ENCODE measurements at places on chromosomes 5 and 9. TPM values are rescaled to one million over a fixed set of nuclear protein-coding genes. Genes with fewer than 3 reads are reported as not detected.

- no peak for DNase-seq
Measured at GRCh38 chr5:14953075-14953607, 81.6 kb upstream of the ANKH start.

- DNase-seq: no peak
Measured at GRCh38 chr9:78971540-78971939, 600.2 kb upstream of the TLE4 start.

DNA sequence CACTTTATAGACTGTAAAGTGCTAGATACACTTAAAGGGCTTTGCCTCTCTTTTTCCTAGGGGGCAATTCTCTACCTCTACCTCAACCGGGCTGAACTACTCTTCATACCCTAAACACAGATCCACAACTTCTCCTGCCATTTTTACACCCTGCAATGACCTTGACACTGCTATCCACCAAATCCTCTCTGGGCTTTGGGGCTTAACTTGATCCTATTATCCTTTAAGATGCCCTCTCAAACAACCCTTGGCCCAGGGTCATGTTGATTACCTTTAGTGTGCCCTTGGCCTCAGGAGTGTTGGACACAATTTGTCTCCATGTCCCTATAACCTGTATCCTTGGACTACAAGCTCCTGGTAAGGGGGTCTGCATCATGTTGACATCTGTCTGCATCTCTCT lies 19.5 kb downstream of the ANXA6 start:
- DNase-seq: no peak

GRCh38 chr5:118533156-118533555 lies 455.2 kb downstream of the DTWD2 start:
- no peak for DNase-seq

DNA sequence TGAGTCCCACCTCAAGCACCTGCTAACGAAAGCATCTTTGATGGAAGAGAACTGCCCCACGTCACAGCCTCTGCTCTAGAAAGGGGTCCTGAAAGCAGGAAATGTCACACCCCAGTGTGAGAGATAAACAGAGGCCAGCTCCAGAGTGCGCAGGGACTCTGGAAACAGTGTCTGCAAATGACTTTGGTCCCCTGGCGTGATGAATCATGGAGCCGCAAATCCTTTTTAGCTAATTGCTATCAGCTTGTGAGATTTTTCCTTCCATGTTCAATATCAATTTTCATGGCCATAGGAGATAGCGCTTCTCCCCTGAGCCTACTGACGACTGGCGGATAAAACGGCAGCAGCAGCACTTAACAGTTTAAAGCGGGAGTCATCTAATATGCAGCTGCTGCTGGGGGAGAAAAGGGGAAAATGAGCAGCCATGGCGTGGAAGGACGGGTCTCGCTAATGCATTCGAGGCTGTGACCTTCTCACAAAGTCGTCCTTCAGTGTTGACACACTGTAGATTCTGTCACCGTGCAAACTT lies 209.6 kb upstream of the IRX1 start:
- DNase-seq: no peak

DNA sequence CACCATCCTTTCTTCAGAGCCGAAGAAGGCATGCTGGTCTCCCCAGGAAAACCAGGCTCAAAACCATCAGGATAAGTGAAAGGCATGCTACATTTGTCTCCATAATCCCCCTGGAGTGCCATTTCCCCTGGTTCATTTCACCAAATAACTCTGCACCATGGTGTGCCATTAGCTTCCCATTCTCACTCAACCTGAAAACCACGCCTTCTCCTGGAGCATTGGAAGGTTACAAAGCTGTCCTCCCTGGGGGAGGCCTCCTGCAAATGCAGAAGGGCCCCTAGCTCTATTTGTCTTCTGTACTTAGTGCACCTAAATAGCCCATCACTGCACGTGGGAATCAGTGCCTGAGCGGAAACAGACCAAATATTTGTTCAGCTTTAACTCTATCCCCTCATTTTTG lies 90.2 kb upstream of the ICE1 start:
- DNase-seq: no peak

DNA sequence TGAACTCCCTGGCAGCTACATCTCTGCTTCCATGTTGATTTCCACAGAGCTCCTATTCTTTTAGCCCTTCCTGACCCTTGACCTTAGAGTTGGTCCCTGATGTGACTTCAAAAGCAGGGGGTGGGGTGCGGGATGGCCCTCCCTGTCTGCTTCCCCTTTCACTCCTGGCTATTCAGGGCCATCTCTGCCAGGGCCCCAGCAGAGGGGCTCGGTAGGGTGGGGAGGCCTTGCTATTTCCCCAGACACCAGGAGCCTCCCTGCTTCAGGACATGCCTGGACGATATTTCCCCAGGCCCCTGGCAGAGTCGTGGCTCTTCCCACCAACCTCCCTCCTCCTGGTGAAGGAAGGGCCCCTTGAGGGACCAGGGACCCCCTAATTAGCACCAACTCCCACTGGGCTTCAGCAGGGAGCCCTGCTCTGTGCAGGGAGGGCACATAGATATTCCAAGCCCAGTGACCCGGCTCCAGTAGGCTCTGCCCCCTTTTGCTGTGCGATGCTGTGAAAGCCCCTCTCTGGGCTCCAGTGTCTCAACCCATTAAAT lies 17.3 kb downstream of the CORO2A start:
- no peak for DNase-seq

- DNase-seq: no peak
Measured at GRCh38 chr5:133408322-133408721, 204.0 kb downstream of the FSTL4 start.

DNA sequence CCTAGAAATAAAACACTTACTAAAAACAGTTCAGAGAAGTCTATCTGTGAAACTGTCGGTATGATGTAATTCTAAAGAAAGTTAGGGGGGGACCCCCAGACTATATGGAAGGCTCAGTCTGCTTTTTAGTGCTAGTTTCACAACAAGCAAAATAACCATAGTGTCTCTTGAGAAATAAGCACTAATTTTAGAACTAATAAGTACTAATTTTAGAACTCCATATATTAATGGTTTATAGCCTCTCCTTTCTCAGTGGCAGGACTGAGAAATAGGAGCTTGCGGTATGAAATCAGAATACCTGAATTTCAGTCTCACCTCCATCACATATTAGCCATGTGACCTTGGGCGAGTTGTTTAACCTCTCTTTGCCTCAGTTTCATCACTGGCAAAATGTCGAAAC lies 1.4 kb upstream of the PHF24 start:
- DNase-seq: no peak

DNA sequence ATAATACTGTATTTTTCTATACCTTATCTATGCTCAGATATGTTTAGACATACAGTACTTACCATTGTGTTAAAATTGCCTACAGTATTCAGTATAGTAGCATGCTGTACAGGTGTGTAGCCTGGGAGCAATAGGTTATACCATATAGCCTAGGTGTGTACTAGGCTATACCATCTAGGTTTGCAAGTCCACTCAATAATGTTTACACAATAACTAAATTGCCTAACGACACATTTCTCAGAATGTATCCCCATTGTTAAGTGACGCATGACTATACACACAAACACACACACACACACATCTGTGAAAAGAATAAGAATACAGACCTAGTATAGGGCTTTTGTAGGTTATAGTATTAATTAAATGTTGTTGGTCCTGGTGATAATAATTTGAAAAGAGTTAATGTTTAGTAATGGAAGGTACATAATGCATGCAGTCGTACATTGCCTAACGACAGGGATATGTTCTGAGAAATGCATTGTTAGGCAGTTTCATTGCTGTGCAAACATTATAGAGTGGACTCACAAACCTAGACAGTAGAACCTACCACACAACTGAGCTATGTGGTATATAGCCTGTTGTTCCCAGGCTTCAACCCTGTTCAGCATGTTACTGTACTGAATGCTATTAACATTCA lies 13.6 kb downstream of the TDRD7 start:
- DNase-seq: no peak

DNA sequence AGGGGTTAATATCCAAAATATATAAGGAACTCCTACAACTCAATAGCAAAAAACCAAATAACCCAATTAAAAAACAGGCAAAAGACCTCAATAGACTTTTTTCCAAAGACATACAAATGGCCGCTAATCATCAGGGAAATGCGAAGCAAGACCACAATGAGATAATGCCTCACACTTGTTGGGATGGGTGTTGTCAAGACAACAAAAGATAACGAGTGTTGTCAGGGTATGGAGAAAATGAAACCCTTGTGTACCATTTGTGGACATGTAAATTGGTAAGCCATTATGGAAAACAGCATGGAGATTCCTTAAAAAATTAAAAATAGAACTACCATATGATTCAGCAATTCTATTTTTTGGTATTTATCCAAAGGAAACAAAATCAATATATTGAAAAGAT lies 620.2 kb downstream of the ACTL7B start:
- DNase-seq: no peak

DNA sequence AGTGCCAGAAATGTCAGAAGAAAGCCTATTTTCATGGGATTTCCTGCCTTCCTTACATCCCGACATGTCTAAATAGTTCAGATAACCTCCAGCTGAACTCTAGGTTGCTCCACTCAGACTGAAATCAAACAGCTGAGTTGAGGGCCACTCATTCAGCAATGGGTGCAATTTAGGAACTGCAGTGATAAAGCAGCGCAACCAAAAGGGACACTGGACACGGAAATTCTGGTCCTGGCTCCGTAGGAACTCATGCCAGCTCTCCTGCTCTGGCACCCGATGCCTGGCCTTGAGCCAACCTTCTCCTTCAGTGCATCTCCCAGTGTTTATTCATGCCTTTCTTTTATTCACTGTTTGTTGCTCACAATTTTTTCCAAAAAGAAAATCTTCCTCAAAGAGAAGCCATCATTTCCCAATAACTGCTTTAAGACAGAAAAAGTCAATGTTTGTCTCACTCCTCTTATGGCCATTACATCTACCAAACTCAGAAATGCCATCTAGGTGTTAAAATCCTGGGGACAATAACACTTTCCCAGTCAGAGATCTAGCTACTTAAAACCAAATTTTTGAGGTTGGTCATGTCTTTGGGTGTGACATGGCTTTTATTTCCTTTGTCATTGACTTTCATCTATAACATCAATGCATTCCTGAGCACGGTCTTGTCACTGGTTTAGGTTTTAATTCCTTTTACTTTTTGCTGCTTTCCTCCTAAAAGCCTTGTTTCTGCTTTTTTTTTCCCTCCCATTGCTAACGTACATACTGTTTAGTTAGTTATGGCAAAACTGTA lies 126.9 kb downstream of the PDE4D start:
- DNase-seq: peak; percentile 34

DNA sequence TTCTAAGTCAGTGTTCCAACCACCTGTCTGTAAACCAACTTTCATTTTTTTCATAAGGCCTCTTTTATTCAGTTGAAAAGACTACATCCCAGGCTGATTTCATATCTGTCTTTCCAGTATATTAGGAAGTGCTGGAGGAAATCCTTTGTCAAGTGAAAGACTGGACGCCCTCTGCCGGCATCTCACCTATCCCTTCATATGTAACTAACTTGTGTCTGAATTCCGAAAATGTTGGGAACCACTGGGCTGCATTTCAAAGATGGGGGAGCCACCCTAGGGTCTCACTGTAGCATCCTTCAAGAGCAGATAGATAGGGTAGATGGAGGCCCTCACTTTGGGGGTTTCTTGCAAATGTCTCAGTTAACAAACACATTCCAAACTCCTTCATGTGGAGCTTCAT lies 569.8 kb downstream of the CTNND2 start:
- DNase-seq: no peak

GRCh38 chr5:160926428-160926827 lies 74.4 kb upstream of the ATP10B start:
- DNase-seq: peak; percentile 72

DNA sequence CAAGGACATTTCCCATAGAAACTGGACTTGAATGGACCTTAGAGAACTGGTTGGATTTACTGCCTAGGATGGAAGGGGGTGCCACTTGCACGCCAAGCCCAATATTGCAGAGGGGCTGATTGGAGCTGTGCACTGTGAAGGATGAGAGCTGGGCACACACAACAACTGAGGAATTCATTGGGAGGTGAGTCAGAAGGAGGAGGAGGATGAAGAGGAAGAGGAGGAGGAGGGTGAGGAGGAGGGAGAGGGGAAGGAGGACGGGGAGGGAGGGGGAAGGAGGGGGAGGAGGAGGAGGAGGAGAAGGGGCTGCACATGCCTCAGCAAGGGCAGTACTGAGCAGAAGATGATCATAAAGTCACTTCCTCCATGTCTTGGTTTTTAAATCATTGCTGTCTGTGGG lies 5.7 kb upstream of the ICE1 start:
- DNase-seq: no peak

- DNase-seq: no peak
Measured at GRCh38 chr5:154683101-154683880, 71.9 kb upstream of the LARP1 start.

DNA sequence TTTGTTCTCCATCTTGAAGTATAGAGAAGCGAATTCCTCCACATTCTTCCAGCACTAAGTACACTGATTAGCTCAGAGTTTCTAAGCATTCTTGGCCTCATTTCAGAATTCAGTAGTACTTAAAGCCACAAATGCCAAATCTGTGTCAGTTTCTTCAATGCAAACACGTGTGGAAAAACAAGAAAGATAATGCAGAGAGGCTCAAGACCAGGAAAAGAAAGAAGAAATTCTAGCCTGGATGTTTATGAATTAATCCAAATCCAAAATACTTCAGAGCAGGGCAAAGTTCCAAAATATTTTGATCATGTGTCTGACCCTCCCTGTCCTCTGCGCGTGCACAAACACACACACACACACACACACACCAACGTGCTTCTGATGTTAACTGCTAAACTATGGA lies 457.6 kb downstream of the SLCO4C1 start:
- no peak for DNase-seq

GRCh38 chr9:109859447-109859846 lies 79.4 kb downstream of the PALM2AKAP2 start:
- no peak for DNase-seq

DNA sequence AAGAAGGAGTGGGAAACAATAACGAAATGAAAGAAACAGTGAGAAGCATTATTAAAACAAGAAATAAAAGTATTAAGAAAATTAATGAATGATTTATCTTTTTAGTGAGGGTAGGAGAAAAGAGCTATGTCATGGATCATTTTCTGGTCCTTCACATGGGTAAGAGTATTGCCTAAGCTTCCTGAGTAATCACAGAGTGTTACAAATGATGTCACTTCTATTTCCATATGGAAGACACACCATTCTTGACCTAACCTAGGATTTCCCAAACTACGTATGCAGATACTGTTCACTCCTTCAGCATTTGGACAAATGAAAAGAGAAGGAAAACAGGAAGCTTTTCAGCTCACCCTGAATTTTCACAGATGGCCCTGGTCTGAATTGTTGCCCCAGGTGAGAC lies 3.3 kb upstream of the TSLP start:
- DNase-seq: no peak

- no peak for DNase-seq
Measured at GRCh38 chr5:170651604-170652277, 131.8 kb upstream of the GABRP start.

DNA sequence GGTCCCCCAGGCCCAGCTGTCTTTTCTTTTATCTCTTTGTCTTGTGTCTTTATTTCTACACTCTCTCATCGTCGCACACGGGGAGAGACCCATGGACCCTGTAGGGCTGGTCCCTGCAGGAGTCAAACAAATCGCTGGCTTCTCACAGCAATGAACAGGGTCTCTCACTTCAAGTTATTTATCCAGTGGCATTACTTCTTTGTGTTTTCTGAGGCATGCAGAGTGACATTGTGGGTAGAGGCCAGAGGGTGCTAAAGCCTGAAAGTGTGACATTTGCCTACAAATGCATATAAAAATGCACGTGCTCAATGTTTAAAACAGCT lies 127.6 kb downstream of the ST8SIA4 start:
- DNase-seq: no peak

Gene PDGFRB
- 61.5 TPM for total RNA-seq

Gene SMIM33
- total RNA-seq: 1.8 TPM

Gene MYMK
- total RNA-seq: not detected

Gene HSD17B3
- 1.9 TPM for total RNA-seq

Gene SLC25A2
- total RNA-seq: 1.2 TPM

Gene PRRT1B
- 1.9 TPM for total RNA-seq

Gene KCNN2
- total RNA-seq: 0.96 TPM

Gene CEMIP2
- 63.6 TPM for total RNA-seq

Gene ZNF483
- 1.3 TPM for total RNA-seq
